Hematopoietic multipotent progenitor cell treated with erythropoietin and hydrocortisone succinate and interleukin-3 and kit ligand, for 4 days (in vitro differentiated cells): ENCODE measurements at places on chromosomes 7 and 10.

DNA sequence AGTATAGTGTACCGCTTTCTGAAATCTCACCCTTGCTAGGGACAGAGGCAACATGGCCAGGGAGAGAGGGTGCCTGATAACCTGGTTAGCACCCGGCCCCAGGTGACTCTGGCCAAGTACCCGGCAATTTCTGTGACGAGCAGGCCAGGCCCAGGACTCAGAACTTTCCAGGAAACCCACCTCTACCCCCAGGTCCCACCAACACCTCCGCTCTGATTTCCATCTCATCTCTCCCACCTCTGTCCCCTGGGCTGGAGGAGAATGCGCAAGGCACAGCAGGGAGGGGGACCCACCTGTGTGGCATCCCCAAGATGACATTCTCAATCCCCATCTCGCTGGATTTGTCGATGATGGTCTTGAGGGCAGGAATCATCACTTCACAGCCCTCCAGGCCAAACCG is 11.6 kb downstream of the OGDHL start:
- no peak for DNase-seq

GRCh38 chr10:132688580-132689420 is 97.1 kb downstream of the NKX6-2 start:
- no peak for DNase-seq

DNA sequence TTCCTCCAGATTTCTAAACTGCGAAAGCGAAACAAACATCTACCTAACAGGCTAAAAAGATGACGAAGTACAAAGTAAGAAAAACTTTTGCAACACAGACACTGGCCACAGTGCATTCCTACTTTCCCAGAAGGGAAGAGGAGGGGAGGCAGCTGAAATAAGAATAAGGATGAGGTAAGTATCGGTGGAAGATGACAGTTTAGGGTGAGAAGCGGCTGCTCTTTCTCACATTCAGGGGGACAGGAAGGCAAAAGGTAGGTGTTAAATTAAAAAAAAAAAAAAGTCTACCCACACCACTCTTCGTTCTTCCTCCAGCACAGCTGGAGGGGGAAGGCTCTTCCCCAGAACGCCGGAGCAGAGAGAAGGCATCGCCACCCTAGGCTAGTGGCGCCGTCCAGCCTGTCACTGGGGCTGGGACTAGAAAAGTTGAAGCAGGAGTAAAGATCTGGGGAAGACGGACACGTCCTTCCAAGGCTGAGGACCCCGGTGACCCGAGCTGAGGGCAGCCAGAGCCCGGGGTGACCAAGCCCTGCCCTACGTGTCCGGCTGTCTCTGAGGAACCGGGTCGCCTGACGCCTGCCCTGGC is 846 bp downstream of the DNAJC1 start:
- DNase-seq, result peak; percentile 60

GRCh38 chr7:25859412-25860274 is 292.4 kb upstream of the NFE2L3 start:
- DNase-seq, result peak; percentile 7

GRCh38 chr7:121390617-121391016 is 5.5 kb downstream of the FAM3C start:
- DNase-seq, result no peak

- DNase-seq, result no peak
Observed at GRCh38 chr7:3733541-3734140, 432.6 kb downstream of the SDK1 start.

DNA sequence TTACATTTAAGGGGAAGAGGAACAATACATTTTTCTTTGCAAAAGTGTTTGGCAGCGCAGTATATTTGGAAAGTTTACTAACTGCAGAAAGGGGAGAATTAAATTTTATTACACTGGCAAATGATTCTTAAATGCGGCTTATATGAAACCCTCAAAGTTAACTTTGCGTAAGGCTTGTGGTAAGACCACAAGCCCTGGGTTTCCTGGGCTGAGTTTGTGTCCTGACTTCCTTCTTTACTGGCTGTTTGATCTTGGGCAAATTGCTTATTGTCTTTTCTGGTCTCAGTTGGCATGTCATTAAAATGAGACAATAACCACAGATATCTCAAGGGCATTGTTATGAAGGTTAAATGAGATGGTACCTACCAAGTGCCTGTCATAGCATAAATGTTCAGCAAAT is 106.8 kb downstream of the GLRX3 start:
- peak; percentile 64 for DNase-seq

DNA sequence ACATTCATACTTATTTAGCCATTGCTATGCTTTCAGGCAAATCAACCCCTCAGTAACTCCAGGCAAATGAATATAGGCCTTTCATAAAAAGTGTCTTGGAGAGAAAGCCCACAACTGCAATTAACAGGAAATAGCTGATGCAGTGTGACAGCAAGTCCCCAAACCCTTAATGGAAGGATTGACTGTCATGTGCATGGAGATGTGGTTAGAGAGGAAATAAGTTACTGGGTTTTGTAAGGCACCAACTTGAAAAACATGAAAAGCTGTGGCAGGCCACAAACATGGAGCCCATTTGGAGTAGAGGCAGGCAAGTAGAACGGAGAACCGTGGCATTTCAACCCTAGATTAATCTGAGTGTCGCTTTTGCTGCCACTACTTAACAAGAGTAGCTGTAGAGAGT is 549.4 kb upstream of the C7orf33 start:
- DNase-seq, result peak; percentile 22

GRCh38 chr10:132542086-132542775 is 4.6 kb downstream of the INPP5A start:
- DNase-seq, result peak; percentile 54

- DNase-seq, result no peak
Observed at GRCh38 chr7:2062648-2063047, 170.1 kb downstream of the MAD1L1 start.

GRCh38 chr10:81873231-81873931 is 1.6 kb upstream of the NRG3 start:
- DNase-seq, result no peak
